HepG2 (cell line): ENCODE measurements at places on chromosomes 3 and 15. TPM values are rescaled to one million over a fixed set of nuclear protein-coding genes. Genes with fewer than 3 reads are reported as not detected.

DNA sequence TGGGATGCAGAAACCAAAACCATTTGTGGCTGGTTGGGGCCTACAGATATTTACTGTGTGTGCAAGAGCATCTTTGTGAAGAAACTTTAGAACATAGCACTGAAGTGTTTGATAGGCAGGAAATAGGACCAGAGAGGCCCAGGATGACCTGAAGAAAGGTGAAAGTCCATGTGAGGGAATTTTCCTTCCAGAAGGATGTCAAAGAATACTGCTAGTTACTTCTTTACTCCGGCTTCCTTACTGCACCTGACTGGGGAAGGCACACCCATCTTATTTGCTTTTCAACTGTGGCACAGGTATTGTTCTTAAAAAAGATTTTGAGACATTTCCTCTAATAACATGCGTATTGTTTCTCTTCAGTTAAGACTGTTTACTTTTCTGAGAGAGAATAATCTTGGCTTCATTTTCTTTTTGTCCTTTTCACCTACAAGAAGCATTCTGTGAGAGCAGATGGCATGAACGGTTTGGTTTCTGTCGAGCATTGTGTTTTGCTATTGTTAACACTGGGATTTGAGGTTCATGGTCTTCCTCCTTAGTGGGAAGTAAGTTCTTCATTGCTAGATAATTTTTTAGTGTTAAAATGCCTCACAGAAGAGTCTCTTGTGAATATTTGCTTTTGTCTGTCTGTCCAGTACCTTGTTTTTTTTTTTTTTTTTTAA lies 71.5 kb downstream of the SLCO3A1 start:
- no peak for DNase-seq

GRCh38 chr3:52062505-52062904 lies 6.1 kb upstream of the DUSP7 start:
- no peak for DNase-seq

DNA sequence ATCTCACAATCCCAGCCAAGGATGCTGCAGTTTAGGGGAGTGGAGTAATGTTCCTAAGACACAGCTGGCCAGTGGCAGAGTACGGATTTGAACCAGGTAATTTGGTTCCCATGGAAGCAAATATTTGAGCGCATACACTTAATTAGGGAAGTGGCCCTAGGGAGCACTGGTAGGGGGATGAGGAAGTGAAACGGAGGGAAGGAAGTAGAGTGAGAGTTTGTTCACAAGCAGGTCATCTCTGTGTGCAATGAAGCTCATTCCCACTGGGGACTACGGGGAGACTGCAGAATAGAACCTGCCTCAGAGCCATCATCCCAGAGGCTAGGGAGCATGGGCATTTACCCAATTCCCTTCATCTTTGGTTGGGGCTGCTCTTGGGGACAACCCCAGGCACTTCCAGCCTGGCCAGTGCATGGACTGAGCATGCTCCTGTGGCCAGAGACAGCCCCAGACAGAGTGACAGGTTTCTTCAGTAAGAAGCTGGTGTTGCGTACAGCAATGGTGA lies 317.2 kb upstream of the PROK2 start:
- no peak for DNase-seq

GRCh38 chr3:158347966-158348365 lies 223.0 kb upstream of the MLF1 start:
- DNase-seq: no peak

Gene RTP3
- not detected in 2 replicates for polyA plus RNA-seq

Gene PARP15
- polyA plus RNA-seq: not detected in 2 replicates

Gene ATP13A4
- 0.01 and 0.07 TPM in 2 replicates for polyA plus RNA-seq

Gene HYKK
- 3.5 and 3.6 TPM in 2 replicates for polyA plus RNA-seq
